ENCODE measurements at places on chromosomes 4 and X.
A peak's percentile ranks its signal among the peaks of the same experiment; 100 is the strongest.

DNA sequence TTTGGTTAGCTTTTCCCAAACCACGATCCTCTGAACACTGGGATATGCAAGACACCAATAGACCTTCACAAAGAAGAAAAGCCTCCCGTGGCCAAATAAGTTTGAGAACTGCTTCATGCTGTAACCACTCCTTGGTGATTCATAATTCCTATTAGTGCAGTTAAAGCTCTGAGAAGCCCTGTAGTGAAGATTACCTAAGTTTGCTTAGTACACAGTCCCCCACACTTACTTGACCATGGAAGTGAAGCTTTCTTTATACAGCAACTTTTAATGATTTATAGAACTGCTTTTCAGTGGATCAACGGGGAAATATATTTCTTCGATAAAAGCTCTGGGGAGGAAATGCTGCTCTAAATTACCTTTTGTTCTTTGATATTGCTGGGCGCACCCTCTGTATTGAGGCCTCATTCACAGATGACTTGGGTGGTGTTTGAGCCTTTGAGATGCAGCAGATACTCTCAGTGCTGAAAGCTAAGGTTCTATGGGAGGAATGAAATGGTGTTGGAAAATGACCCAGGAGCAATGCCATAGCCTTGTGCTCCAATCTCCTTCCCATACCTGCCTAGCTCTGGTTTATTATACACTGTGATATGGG, 67.4 kb downstream of the CBLL2 start:
- no peak for DNase-seq

DNA sequence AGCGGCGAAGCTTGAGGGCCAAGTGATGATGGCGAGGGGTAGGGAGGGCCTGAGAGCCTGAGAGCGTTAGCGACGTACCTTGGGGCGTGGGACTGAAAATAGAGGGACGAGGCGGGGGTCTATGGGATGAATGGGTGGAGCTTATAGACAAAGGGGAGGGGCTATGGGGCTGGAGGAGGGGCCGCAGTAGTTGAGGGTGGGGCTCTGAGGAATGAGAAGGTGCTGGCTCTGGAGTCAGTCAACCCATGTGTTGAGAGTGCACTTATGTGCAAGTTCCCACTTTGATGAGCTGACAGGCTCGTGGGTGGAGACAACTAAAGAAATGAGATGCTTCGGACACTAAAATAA, 488 bp downstream of the TBC1D25 start:
- peak; percentile 71 for DNase-seq

- DNase-seq = no peak
Measured at GRCh38 chr4:107439401-107439800, 280.6 kb downstream of the PAPSS1 start.

DNA sequence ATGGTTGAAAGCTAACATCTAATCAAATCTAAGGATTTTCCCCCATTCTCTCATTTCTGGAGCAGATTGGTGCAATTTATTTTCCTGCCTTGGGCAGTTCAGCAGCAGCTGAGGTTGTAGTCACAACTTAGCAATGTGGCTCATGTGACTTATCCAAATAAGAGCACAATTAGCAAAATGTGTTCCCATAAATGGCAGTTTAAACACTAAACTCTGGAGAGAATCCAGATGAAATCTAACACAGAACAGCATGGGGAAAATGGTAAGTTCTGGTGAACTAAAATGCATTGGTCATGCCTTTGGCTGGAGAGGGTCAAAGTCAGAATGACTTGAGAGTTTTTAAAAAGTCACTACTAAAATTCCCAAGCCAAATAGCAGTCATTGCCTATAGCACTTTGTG, 422.6 kb upstream of the DIPK2B start:
- no peak for DNase-seq

GRCh38 chrX:136598631-136599030, 49.3 kb upstream of the CD40LG start:
- peak; percentile 46 for DNase-seq

DNA sequence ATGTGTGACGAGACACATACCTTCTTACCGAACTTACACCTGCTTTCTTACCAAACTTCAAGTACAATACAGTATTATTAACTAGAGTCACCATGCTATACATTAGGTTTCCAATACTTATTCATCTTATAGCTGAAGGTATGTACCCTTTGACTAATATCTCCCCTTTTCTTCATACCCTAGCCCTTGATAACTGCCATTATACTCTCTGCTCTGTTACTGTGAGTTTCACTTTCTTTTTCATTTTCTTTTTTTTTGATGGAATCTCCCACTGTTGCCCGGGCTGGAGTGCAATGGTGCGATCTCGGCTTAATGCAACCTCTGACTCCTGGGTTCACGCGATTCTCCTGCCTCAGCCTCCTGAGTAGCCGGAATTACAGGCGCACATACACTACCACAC, 3.4 kb upstream of the PNMA5 start:
- no peak for DNase-seq

DNA sequence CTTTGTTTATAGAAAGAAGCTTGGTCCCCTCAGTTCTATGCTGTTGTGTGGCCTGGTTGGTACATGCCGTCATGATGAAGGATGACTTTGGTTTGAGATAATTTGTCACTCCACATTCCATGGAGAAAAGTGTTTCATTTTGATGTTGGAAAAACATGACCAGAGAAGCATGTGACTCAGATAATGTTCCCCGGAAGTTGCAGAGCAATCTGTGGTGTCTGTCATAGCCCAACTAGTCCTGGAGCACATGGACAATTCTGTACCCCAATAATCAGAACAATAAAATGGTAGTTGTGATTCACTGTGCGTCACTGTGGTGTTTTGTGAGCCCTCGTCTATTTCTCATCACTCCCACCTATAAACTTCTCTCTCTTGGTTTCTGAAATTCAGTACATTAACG, 85.1 kb downstream of the PDK3 start:
- no peak for DNase-seq

- DNase-seq = no peak
Measured at GRCh38 chr4:185589067-185589836, 53.9 kb upstream of the PDLIM3 start.

DNA sequence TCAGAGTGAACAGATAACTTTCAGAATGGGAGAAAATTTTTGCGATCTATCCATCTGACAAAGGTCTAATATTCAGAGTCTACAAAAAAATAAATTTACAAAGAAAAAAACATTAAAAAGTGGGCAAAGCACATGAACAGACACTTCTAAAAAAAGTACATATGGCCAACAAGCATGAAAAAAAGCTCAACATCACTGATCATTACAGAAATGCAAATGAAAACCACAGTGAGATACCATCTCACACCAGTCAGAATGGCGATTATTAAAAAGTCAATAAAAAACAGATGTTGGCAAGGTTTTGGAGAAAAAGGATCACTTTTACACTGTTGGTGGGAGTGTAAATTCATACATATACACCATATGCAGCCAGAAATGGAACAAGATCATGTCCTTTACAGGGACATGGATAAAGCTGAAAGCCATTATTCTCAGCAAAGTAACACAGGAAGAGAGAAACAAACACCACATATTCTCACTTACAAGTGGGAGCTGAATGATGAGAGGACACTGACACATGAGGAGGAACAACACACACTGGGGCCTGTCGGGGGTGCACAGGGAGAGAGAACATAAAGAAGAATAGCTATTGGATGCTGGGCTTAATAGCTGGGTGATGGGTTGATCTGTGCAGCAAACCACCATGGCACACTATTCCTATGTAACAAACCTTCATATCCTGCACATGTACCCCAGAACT, 41.6 kb upstream of the ITM2A start:
- peak; percentile 17 for DNase-seq

- DNase-seq = no peak
Measured at GRCh38 chr4:160318567-160319220, 1215.8 kb downstream of the RAPGEF2 start.

DNA sequence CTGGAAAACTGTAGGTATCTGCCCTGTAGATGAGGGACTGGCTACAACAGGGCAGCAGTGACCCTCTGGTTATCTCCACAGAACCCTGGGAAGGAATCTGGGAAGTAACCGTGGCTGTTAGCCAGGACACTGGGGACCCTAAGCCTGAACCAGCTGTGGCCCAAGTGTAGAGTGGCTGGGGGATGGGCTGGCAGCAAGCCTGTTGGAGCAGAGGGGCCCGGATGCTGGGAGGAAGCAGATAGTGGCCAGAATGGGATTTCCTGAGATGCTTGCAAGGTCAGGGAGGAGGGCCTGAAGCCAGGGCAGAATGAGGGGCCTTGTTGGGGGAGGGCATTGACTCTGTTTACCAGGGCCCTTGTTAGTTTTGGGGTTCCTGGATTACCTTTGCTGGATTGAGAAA, 161.0 kb upstream of the EOLA2 start:
- no peak for DNase-seq

DNA sequence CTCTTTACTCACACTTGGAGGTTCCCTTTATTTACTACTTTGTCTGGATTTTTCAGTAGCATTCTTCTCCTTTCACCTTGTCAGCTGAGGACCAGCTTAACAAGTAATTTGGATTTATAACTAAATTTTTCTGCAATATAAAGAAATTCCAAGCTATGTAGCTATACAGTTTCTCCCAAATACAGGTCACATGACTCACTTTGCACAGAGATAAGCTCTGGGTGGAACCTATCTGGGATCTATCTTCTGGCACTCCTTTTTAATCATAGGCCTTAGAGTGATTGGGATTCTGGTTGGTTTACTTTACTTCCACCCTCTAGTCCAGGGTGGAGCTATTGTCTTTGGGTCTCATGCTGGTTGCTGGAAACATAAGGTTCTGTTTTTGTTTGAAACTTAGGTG, 34.9 kb upstream of the STK26 start:
- no peak for DNase-seq

- DNase-seq = no peak
Measured at GRCh38 chr4:37393889-37394288, 149.3 kb downstream of the NWD2 start.

DNA sequence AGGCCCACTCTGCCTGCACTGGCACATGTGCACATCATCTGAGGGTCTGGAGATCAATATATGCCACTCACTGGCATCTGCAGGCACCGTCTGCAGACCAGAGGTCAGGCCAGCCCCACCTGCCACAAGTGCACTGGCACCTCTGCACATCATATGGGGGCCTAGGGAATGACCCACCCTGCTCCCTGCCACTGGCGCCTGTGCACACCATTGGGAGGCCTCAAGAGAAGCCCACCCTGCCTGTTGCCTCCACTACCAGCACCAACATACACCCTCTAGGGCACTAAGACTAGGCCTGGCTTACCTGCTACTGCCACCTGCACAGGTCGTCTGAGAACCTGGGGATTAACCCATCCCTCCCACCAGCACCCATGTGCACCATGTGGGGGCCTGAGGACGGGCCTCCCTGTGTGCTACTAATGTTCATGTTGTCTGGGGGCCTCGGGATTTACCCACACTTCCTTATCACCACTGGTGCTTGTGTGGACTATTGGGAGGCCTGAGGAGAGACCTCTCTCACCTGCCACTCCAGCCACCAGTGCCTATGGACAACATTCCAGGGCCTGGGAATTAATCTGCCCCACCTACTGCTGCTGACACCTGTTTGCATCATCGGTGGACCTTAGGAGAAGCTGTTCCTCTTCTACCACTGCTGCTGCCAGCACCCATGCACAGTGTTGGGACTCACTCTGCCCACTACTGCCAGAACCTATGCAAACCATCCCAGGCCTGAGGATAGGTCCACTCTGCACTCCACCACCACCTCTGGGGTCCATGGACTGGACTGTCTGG, 113.7 kb downstream of the REELD1 start:
- no peak for DNase-seq

DNA sequence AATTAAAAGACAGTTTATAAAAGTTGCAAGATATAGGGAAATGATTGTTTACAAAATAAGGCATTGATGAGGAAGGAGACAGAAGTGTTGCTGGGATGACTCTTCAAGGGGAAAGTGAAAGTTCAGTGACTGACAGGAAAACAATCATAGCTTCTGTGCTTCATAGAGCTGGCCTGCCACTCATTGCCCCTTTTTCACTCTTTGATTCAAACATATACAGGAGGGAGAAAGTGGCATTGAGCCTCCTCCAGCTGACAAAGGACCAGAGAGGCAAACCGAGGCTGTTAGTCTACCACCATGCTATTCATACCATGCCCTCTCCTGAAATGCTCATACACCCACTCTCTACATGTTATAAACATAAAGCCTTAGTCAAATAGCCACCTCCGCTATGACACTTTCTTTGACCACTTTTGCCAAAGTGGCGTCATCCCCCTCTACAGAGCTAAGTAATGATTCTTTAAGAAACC, 79.2 kb upstream of the ATOH1 start:
- no peak for DNase-seq

GRCh38 chr4:113371111-113371510, 321.7 kb downstream of the ANK2 start:
- no peak for DNase-seq

DNA sequence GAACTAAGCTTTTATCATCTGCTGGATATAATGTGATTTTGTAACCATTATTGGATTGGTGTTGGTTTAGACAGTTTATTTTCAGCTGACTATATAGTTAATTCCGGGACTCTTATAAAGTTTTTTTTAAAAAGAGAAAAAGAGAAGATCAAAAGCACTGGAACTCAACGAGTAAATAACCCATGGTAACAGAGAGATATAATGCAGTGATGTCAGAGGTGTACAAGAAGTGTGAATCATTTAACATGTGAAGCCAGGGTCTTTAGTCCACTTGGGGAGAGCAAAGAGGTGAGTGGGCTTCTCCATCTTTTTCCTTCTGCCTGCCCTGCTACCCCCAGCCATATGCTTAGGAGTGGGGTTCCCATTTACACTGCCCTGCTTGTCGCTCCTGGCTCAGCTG, 3.2 kb downstream of the TMEM165 start:
- DNase-seq = no peak

- DNase-seq = no peak
Measured at GRCh38 chr4:116122124-116122523, 963.3 kb downstream of the TRAM1L1 start.

GRCh38 chr4:171594293-171594692, 218.9 kb upstream of the GALNTL6 start:
- no peak for DNase-seq

DNA sequence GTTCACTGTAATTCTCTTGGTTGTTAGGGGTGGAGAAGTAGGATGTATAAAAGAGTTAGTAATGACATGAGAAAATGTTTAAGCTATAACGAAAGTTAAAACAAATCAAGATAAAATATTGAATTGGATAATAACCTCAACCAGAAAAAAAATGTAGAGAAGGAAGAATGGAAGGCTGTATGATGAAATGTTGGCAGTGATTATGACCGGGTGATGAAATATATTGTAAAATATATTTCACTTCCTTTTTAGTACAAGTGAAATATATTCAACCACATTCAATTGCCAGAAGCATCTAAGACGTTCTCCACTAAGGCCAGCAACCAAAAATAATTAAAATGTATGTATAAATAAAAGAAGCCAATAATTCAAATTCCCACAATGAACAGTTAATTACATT, 309.3 kb upstream of the FGF13 start:
- DNase-seq = no peak

GRCh38 chrX:2691543-2692220, 587 bp downstream of the CD99 start:
- no peak for DNase-seq

DNA sequence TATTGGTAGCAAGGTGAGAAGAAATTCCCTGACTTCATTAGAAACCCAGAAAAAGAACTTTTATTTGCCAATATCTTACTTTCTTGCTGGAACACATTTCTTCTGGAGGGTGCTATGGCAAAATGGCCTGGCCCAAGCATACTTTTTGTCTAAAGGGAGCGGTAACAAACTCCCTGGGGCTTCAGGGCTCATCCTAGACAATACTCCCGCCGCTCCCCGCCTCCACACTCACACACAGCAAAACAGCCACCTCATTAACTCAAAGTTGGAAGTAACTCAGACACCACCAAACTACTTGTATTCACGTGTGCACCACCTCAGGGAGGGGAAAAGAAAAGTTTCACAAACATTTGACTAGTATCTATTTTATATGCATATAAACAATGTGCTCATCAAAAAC, 75.7 kb downstream of the IGSF1 start:
- DNase-seq = no peak
